Kidney capillary endothelial cell (primary cell): ENCODE measurements at places on chromosomes 11 and 22.

DNA sequence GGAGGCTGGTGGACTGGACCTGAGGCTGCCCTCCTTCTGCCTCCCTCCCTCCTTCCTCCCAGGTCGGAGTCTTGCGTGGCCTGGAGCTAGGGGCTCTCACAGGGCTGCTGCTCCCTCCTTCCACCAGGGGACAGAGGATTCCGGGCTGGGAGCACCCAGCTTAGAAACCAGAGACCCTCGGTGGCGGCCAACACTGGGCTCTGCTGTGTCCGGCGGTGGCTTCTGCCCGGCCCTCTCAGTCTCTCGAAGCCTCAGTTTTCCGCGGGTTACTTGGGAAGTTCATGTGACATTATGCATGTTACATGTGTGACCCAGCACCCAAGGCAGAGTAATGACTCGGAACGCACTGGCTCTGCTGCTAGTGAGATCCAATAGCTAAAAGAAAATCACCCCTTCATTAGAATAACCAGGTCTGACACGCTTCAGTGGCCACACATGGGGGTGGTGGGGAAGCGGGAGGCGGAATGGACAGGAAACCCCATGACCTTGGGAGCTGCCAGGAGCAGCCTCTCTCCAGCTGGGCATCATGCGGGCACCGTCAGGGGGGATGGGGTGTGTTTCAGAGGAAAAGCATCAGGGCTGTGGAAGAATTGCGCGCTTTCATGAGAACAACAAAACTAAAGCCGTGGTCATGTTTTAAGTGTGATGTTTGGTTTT is 5.9 kb upstream of the MRGPRG start:
- DNase-seq, result no peak

DNA sequence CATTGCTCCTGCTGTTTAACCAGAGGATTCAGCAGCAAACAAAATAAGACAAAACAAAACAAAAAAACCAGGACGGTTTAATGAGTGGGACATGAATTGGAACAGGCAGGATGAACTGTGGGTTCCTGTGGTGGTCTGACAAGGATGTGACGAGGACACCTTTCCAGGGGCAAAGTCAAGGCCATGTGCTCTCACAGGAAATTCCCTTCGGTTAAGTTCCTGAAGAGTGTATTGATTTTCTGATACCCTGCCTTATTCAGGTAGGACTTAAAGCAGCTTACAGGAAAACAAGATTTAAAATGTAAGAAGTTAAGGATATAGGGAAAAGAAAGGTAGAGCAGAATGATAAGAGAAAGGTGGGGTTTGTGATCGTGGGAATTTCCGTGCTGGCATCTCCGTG is 8.5 kb upstream of the PLET1 start:
- no peak for DNase-seq

GRCh38 chr11:102591160-102591718 is 33.9 kb downstream of the MMP20 start:
- DNase-seq, result no peak

DNA sequence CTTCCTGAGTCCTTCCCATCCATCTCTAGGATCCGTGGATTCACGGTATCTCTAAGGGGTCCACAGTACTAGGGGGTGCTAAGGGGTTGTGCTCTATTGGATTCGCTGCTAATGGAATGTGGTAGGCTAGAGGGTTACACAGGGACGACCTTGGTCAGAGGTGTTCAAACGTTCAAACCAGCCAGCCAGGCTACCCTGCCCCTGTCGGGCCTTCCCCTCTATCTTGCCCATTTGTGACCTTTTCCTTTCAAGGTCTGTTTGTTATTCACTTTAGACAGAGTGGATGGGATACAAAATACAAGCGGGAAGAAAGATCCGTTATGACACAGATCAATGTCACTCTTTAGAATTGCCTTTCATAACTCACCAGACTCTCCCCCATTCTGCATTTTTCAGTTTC is 205.8 kb upstream of the TBCEL start:
- no peak for DNase-seq

- no peak for DNase-seq
These were observed 19.0 kb upstream of the CCDC89 start for GRCh38 chr11:85704967-85705366.

- DNase-seq, result no peak
These were observed 41.5 kb downstream of the ST3GAL4 start for GRCh38 chr11:126396965-126397364.

DNA sequence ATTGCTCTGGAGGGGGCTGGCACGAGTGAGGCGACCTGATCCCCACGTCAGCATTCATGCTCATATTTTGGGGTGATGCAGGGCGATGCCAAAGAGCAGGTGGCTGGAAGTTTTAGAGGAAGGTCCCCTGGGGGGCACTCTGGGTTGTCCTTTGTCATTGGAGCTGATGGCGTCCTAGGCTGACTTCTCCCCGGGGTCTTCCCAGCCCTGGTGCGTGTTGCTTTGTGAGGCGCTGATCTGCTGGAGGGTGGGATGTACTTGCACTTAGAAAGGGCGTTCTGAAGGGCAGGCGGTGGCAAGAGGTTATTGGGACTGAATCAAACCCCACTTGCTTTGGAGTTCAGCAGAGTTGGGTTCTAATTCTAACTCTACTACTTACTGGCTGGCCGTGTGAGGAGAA is 313.3 kb downstream of the NTM start:
- no peak for DNase-seq

GRCh38 chr11:31301549-31302510 is 67.7 kb downstream of the DCDC1 start:
- DNase-seq, result no peak

GRCh38 chr11:68168694-68169093 is 44.4 kb downstream of the KMT5B start:
- DNase-seq, result no peak

DNA sequence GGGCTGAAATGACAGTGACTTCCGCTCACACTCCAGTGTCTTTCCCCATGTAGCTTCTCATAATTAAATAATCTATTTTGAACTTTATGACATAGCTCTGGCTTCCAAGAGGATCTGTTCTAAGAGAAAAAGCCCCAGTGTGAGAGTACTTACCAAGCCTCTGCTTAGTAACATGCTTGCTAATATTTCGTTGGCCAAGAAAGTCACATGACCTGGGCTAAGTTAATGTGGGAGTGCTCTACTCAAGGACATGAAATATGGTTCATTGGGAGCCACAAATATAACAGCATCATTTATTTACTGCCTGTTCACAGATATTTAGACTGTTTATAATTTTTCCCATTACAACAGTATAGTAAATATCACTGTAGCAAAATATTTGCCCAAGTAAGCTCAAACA is 42.5 kb downstream of the CCDC73 start:
- no peak for DNase-seq

GRCh38 chr11:18772211-18772610 is 19.4 kb downstream of the PTPN5 start:
- DNase-seq, result no peak

DNA sequence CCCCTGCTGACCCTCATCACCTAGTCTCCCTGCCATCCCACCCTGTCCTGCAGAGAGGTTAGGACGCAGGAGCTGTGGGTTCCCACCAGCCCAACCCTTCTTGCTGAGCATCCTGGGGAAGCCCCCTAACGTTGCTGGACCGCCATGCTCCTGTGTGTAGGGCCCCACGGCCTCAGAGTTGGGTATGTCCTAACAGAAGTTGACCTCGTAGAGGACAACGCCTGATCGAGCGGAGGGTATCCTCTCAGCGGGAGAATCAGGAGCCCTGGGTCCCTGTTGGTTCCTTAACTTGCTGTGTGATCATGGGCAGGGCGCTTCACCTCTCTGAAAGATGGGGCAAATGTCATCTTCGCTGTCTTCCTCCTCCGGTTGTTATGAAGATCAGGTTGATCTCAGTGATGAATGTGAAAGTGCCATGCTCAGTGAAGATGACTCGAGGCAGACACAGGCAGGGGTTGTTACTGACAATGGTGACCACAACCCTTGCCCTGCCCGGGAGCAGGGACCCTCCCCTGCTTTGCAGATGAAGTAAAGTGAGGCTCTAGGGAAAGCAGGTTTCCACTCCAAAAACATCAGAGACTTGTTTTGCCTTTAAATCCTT is 19.3 kb upstream of the CD5 start:
- no peak for DNase-seq

- DNase-seq, result no peak
These were observed 42.7 kb upstream of the KCNJ11 start for GRCh38 chr11:17431139-17431538.

- no peak for DNase-seq
These were observed 13.0 kb upstream of the GNAZ start for GRCh38 chr22:23057331-23057730.

- DNase-seq, result no peak
These were observed 472.6 kb downstream of the BUD13 start for GRCh38 chr11:116300232-116300631.

DNA sequence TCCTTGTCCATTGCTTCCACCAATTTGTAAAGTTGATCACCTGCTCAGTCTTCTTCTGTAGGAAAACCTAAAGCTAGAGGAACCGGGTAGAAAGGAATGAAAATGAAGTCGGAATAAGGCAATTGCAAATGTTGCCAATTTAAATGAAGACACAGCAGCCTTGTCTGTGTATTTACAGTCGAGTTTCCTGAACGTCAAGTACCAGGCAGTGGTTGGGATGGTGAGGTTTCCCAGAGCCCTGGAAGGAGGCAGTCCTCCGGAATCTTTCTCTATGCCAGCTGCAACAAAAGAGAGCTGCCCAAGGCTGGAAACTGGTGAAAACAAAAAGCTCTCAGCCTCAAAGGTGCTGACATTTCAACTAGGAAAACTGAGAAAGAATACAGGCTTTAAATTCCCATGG is 17.7 kb downstream of the MAJIN start:
- DNase-seq, result no peak

- DNase-seq, result no peak
These were observed 1437.8 kb downstream of the BRD1 start for GRCh38 chr22:48389916-48390315.

DNA sequence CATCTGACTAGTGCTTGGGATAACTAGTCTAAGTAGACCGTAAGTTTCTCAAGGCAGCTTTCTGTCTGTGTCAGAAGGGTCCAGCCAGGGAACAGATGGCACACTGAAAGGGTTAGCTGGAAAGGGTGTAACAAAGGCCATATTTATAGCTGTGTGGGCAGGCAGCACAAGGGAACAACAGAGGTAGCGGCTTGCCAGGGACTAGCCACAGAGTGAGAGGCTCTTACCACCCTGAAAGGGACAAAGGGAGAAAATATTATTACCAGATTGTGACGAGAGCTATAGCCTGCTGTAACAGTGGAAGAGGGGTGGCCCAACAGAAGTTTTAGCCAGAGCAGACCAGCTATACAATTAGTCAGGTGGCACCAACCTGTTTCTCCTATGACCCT is 129.4 kb downstream of the CCDC34 start:
- DNase-seq, result no peak

DNA sequence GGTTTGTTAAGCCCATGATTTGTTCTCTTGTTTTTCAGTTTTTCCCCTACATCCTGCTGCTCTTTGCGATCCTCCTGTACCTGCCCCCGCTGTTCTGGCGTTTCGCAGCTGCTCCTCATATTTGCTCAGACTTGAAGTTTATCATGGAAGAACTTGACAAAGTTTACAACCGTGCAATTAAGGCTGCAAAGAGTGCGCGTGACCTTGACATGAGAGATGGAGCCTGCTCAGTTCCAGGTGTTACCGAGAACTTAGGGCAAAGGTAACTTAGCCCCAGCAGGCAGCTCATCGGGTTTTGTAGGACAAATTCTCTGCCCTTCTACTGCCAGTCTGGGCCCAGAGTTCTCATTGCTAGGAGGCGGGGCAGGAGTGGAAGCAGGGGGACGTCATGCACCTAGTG is 49.7 kb downstream of the PANX1 start:
- DNase-seq, result no peak

DNA sequence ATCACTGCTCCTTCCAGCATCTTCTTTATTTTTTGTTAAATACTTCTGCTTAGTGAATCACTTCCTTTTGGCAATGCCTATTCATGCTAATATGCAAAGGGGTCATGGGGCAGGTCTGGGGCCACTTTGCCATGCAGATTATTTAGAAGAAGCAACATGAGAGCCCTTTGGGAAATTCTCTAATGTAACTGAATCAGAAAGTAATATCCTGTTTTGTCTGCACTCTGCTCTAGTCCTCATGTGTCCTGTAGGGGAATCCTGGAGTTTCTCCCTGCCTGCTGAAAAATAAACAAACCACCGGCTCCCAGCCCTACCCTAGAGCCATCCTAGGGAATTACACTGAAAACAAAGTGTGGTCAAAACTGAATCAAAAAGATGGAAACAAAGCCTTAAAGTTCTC is 176.5 kb upstream of the POU2AF2 start:
- no peak for DNase-seq

- peak; percentile 44 for DNase-seq
These were observed 156.8 kb downstream of the SPON1 start for GRCh38 chr11:14119357-14119756.

- no peak for DNase-seq
These were observed 238.8 kb downstream of the TBC1D22A start for GRCh38 chr22:47001288-47001687.

DNA sequence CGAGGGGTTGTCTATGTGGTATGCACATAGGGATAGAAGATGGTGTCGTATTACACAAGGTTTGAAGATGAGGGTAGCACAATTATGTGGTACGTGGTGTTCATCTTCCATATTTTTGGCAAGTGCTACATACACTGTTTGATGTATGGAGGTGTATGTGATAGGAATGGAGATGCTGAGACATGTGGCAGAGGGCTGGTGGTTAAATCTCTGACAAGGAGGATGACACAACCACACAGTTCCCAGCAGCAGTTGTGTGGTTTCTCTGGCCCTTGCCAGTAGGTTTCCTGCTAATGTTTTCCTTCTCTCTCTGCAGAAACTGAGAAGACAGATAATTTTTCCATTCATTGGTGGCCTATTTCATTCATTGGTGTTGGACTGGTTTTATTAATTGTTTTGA is 17.0 kb downstream of the NCR3LG1 start:
- DNase-seq, result no peak

DNA sequence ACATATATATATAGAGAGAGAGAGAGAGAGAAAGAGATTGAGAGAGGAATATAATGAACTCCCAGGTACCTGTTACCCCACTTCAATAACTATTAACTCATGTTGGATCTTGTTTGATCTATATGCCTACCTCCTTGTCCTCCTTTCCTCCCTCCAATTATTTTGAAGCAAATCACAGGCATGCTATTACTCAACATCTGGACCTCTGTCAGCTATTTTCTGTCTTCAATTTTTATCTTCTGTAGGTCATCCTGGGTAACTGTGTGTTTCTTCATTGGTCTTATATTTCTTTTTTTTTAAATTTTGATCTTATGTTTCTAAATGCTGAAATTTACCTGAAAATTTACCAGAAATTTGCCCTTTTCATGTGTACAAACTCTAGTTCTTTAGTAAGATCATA is 24.8 kb downstream of the UVRAG start:
- DNase-seq, result no peak

DNA sequence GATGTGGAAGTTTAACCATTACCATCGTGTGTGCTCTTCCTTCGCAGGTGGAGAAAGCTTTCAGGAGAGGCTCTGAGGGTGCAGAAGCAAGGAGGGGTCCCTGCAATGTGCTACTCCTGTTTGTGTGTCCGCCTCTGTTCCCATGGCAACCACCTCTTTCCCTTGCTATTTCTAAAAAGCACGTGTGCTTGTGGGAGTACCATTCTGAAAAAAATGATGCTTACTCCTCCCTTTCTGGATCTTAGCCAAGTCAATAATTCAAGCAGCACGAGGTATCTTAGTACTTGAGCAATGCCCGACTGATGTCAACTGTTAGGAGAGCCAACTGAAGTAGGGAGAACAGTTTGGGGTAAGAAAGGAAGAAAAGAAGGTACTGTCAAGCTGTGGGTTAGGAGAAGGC is 628.7 kb downstream of the NTM start:
- DNase-seq, result no peak
